Mesendoderm (in vitro differentiated cells): ENCODE measurements at places on chromosomes 1 and 21.
A peak's percentile ranks its signal among the peaks of the same experiment; 100 is the strongest.

- no peak for DNase-seq
Observed at GRCh38 chr1:204296431-204296988, 63.2 kb downstream of the PLEKHA6 start.

DNA sequence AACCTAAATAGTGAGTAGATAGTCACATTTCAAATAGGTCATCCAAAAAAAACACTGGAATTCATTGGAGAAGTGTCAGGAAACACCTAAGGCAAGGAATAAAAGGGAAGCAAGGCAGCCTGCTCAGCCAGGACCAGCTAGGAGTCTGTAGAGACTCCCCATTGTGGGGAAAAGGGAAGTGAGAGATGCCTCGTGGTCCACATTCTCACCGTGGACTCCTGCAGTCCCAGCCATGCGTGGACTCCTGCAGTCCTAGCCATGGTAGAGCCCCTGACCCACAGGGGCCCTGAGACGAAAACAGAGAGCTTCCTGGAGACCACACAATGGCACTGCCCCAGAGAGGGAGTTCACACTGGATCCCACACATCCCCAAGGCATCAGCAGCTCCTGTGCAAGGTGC, 97.5 kb downstream of the LRIG2 start:
- DNase-seq = no peak

DNA sequence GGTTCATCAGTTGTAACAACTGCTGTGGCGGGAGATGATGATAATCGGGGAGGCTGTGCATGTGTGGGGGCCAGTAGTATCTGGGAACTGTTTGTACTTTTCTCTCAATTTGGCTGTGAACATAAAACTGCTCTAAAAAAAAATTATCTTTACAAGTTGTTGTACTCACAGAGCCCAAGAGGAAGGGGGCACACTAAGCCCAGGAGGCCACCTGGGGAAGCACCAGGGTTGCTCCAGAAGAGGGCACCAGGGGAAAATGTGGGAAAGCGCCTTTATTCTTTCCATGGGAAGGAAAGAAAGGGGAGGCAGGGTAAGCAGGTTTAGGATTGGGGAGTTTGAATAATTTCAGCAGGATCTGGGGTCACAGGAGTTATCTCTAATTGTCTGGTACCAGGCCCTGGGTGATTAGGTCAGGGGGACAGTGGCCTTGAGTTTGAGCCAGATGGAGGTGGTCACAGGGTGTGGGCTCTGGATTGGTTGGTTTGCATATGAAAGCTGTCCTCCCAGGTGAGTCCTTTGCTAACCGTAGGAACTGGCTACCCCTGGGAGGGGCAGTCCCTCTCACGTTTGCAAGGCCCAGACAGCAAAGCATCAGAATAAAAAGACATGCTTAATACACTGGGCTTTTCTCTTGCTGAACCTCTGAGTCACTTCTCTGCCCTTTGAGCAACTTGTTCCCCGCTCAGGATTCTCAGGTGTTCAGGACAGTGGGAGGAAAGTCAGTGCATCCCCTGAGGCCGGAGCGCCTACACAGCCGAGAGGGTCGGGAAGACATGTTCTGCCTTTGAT, 11.2 kb downstream of the MYOC start:
- DNase-seq = peak; percentile 47

DNA sequence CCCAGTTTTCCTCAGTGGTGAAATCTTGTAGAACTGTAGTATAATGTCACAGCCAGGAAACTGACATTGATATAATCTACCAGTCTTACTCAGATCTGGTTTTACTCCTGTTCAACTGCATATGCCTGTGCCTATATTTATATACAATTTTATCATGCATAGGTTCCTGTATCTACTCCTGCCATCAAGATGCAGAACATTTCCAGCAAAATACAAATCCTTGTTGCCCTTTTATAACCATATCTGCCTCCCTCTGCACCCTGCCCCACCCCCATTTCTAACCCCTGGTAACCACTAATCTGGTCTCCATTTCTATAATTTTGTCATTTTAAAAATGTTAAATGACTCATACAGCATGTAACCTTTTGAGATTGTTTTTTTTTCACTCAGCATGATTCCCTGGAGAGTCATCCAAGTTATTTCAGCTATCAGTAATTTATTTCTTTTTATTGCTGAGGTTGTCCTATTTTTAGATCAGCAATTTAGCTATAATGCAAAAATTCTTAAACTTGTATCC, 8.1 kb downstream of the UTP25 start:
- DNase-seq = no peak

DNA sequence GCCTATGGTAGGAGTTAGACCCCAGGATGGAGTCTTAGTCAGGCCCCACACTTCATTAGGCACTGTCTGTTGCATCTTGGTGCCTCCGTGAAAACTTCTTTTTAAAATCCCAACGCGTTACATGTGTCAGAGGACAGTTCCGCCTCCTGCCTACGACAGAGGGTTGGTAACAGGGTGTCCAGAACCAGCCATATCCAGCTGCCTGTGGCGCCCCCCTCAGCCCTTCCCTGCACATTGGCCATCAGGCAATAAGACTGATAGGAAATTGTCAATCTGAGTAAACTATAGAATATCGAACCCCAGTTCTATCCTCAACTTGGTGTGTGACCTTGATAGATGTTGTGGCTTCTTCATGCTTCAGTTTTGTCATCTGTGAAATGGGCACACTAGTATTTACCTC, 108.6 kb upstream of the CSF3R start:
- DNase-seq = no peak

GRCh38 chr1:97986041-97987005, 65.5 kb upstream of the DPYD start:
- no peak for DNase-seq

DNA sequence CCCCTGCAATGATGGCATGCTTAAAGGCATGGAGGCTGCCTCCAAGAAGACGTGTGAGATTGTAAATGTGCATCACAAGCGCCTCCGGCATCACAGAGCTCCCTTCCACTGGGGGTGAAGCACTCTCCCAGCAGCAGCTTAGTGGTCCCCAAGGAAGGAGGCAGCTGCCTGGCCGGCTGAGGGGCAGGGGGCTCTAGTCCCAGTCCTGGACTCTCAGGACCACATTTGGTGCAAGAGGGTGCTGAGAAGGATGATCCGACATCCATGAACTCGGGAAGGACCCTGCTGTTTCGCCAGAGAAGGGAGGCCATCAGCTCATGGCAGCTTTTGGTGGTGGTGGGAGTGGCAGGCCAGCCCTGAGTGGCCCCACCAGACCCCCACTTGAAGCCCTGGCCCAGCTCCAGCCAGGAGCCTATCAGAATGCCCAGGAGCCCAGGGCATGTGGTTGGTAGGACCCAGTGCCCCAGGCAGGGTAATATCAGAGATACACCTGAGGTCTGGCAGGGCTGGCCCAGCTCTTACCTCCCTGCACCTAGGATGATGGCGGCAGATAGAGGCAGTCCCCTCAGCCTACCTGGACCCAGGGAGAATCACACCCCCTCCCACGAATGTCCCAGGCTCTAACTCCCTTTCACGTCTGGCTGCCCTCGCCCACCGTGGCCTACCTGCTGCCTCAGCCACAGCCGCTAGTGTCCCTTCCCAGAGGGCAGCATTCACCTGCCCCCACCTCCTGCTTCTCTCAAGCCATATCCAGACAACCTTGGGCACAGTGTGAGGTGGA, 2.4 kb upstream of the WNT9A start:
- DNase-seq = no peak

DNA sequence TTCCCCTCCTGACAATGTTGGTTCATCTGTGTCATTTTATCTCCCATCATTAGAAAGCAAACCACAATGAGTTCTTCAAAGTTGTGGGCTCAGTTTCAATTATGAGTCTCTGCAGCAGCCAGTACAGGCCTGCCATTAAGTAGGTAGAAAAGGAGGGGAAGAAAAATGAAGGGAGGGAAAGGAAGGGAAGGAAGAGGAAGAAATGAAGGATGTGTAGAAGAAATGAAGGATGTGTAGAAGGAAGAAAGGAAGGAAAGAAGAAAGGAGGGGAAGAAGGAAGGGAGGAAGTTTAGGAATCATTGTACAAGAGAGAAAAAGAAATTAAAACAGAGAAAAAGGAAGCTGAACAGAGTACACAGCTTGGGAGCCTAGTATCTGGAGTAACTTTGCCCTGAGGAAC, 498.3 kb upstream of the DAB1 start:
- no peak for DNase-seq

GRCh38 chr1:8908388-8909151, 30.1 kb upstream of the ENO1 start:
- DNase-seq = peak; percentile 80

DNA sequence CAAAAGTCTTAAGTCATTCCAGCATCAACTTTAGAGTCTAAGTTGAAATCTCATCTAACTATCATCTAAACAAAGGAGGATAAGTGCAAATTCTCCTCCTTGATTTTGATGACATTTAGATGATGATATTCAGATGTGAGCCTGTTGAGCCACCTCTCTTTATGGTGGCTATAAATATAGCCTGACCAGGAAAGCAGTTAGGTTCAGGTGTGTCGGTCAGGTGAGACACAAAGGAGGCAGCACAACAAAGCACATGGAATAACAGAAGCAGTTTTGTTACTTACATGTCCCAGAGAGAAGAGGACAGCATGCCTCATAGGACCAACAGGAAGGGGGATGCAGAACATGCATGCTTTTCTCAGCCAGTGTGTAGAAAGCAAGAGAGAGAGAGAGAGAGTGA, 30.6 kb upstream of the PLA2G2A start:
- DNase-seq = no peak

DNA sequence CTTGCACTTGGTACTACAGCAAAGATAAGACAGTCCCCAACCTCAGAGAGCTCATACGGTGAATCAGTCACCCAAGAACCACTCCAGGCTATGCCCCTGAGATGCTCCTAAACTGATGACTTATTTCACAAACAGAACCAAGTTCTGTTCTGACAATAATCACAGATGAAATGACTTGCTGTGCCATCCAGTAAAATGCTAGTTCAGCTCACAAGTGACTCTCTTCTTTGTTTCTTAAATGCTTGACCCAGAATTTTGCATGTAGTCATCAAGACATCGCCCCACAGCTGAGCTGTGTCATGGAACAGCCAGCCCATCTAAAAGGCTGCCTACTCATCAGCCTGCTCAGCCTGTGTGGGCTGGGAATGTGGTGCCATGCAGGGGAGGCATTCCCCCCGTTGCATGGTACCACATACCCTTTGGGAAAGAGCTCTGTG, 6.1 kb upstream of the SLC19A2 start:
- no peak for DNase-seq

GRCh38 chr1:186950547-186950946, 121.8 kb downstream of the PLA2G4A start:
- DNase-seq = no peak

DNA sequence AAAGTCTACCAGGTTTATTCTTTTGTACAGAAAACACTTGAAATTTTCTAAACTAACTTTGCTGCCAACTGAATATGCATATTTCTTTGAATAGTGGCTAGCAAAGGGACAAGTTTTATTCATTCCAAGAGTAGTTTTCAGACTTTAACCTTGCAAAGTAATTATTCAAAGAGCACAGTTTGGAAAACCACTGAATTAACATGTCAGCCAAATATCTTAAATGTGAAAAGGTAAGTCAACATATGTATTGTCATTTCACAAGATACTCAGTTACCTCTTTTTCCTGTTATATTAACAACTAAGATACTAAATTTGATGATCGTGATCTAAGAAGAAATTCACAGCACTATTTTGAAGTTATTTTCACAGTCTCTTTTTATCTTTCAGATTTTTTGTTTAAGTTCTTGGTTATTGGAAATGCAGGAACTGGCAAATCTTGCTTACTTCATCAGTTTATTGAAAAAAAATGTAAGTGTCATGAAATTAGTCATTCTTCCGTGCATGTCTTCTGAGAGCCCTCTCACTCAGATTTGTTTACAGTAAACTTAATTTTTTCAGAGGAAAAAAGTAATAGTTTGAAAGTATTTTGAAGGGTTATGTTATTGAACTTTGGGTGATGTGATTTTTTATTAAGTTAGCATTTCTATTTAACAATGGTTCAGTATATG, 15.3 kb downstream of the RAB4A start:
- no peak for DNase-seq

- peak; percentile 81 for DNase-seq
Observed at GRCh38 chr1:226414098-226414698, 6.3 kb upstream of the PARP1 start.

- DNase-seq = no peak
Observed at GRCh38 chr1:32863218-32863880, 7.4 kb downstream of the FNDC5 start.

GRCh38 chr21:21332492-21332891, 334.3 kb downstream of the NCAM2 start:
- DNase-seq = no peak

GRCh38 chr1:108503062-108503733, 53.1 kb downstream of the NBPF6 start:
- DNase-seq = peak; percentile 94

GRCh38 chr21:36320421-36321324, 676 bp downstream of the MORC3 start:
- DNase-seq = peak; percentile 75

DNA sequence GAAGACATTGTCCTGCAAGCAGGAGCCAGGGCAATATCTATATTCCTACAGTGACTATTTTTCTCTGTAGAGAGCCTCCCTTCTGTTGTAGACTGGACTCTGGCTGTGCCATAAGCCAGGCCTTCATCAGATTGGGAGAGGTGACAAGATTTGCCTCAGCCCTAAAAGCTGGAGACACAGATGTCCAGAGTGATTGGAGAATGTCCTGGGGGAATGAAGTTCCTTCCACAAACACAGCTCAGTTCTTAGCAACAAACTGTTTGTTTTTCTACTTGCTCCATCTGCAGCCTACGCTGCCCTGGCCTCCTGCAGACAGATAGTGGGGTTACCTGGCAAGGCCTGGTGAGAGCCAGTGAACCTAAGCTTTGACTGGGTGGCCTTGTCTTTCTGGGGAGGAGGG, 29.9 kb upstream of the SNX27 start:
- DNase-seq = no peak
